ENCODE measurements at places on chromosomes 5 and 9. TPM values are rescaled to one million over a fixed set of nuclear protein-coding genes. Genes with fewer than 3 reads are reported as not detected.

- H3K4me1 ChIP-seq: no peaks in the 10 kb centered on the region
- no peak overlapping the region for H3K27ac ChIP-seq
- no peak for DNase-seq
Measured at GRCh38 chr5:126168785-126169184, 254.4 kb upstream of the GRAMD2B start.

DNA sequence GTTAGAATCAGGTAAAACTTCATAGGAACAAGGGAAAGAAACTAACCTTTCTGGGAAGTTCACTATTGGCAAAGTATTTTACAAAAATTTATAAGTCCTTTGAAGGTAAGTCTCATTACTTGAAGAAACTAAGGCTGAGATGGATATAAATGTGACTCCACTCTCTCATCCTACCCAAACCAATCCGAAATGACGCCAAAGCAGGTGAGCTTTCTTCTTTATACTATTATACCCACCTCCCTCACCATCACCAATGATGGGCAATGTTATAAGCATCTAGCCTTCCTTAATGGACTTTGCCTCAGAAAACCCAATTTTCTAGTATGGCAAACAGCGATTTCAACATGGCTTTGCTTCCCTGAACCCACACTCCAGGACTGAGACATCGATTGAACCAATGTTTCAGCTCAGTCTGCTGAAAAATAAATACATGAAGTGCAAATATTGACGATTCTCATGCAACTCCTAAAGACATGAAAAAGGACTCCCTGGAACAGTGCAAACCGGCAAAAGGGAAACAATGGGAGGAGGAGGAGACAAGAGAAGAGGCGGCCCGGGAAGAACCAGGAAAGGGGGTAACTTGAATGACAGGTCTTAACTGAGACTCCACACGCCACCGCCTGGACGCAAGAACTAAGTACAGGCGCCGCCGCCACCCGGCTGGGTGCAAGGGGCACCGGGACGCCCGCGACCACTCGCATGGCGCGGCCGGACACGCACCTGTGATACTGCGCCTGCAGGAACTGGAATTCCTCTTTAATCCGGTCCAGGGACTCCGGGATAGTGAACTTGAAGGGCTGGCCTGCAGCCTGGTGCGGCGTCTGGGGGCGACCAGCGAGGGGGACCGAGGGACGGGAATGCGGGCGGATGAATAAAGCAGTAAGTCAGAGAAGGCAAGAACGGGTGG lies 2.5 kb downstream of the TLE1 start:
- peaks cover 7% of the 10 kb centered on the region for H3K36me3 ChIP-seq
- no peak overlapping the region for H3K27ac ChIP-seq
- no peaks in the 10 kb centered on the region for H3K27me3 ChIP-seq
- peak; percentile 63 for DNase-seq

- H3K4me1 ChIP-seq: no peaks in the 10 kb centered on the region
- H3K27me3 ChIP-seq: no peaks in the 10 kb centered on the region
- H3K36me3 ChIP-seq: no peaks in the 10 kb centered on the region
- H3K27ac ChIP-seq: no peak overlapping the region
Measured at GRCh38 chr5:43354774-43355173, 41.6 kb upstream of the HMGCS1 start.

SLC34A1 gene
- total RNA-seq: not detected

DNA sequence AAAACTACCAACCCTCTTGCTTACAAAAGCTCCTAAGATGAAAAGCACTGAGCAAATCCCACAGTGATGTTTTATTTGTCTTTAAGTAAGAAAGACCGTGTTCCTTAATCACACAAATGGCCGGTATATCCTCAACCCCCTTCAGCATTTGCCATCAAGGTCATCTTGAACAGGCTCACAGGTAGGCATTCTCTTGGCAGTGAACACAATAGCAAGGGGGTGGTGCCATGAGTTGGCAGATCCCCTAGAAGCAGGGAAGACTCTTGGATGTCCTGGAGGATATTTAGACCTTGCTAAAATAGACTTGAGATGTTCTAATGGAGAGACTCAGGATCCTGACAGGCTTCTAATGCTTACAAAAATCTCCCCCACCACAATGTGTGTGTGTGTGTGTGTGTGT lies 323.0 kb downstream of the SPOCK1 start:
- H3K36me3 ChIP-seq: no peaks in the 10 kb centered on the region
- H3K27ac ChIP-seq: no peak overlapping the region
- H3K4me3 ChIP-seq: no peak overlapping the region
- no peaks in the 10 kb centered on the region for H3K4me1 ChIP-seq

- no peak for DNase-seq
- no peaks in the 10 kb centered on the region for H3K36me3 ChIP-seq
- H3K27ac ChIP-seq: no peak overlapping the region
- no peaks in the 10 kb centered on the region for H3K27me3 ChIP-seq
- H3K4me3 ChIP-seq: no peak overlapping the region
- no peaks in the 10 kb centered on the region for H3K4me1 ChIP-seq
Measured at GRCh38 chr9:69768716-69769115, 8.9 kb upstream of the PTAR1 start.

DNA sequence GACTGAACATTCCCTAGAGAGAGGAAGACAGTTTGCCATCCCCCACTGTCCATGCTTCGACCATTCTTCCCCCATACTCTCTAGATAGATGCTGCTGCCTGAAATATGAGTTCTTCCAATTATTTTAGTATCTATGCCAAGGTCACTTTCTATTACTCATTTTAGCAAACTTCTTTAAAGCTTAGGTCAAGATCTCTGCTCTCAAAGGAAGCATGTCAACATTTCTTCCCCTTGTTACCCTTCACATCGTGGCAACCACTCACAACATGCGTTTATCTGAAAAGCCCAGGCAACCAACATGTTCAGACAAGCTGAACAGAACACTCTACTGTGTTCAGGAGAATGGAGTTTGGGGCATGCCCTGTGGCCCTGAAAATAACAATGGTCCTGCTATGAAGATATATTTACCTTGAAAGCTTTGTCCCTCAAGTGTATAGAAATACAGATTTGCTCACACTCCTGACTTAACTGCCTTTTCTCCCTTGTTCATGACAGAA lies 138.4 kb upstream of the KIF2A start:
- H3K27me3 ChIP-seq: peaks cover 26% of the 10 kb centered on the region
- H3K36me3 ChIP-seq: no peaks in the 10 kb centered on the region
- no peak overlapping the region for H3K27ac ChIP-seq
- H3K4me1 ChIP-seq: no peaks in the 10 kb centered on the region
- DNase-seq: no peak
- no peak overlapping the region for H3K4me3 ChIP-seq

DNA sequence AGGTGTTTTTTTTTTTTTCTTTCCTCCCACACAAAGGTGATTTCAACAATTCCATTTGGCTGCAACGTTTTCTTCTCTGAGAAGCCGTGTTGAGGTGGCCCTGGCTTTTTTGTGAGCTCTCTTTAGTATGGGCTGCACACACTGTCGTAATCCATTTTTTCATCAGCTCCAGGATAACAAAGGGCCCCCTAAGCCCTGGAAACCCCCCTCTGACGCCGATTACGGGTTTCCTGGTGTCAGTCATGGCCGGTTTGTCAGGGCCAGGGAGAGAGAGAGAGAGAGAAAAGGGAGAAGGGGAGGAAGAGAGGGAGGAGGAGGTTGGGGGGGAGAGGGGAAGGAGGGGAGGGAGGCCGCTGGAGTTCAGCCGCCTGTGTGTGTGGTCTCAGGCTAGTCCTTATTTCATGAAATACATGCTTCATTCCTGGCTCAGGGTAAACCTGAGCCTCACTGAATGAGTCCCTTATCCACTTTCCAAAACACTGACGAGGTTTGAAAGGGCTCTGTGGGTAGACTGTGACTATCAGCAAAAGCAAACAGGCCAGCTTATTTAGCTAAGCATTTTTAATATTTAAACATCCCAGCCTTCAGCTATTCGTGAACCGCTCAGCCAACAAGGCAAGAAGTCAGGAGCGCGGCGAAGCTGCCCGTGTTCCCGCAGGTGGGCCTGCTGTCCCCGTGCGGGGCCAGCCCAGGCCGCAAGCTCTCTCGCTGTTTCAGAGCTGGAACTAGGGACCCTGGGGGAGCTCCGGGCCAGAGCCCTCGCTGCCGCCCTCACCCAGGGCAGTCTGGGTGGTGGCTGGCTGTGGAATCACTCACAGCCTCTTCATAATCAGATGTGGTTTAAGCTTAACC lies 172.8 kb downstream of the ERCC6L2 start:
- H3K27ac ChIP-seq: no peak overlapping the region
- H3K36me3 ChIP-seq: no peaks in the 10 kb centered on the region
- no peak overlapping the region for H3K4me3 ChIP-seq
- H3K4me1 ChIP-seq: no peaks in the 10 kb centered on the region
- no peaks in the 10 kb centered on the region for H3K27me3 ChIP-seq

- no peaks in the 10 kb centered on the region for H3K36me3 ChIP-seq
Measured at GRCh38 chr5:54148067-54148845, 162.1 kb downstream of the ARL15 start.

DNA sequence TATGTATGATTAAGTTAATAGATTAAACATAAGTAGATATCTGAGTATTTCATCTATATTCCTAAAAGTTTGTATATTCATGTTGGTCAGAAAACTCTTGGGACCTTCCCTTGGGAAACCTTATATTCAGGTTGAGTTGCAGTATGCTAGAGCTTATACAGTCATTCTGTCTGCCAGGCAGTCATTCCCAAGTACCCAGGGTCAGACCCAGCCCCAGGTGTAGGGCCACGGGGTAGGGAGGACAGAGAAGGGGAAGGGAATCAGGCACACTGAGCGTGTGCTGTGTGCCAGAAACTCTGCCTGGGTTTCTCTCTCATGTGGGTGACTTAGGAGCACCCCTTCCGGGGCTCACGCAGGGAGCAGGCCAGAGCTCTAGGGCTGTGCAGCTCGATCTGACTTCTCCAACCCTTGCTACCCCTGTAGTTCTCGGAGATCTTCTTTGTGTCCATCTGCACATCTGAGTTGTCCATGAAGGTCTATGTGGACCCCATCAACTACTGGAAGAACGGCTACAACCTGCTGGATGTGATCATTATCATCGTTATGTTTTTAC lies 28.2 kb downstream of the CATSPER3 start:
- H3K4me1 ChIP-seq: no peaks in the 10 kb centered on the region
- no peak overlapping the region for H3K4me3 ChIP-seq
- no peak for DNase-seq
- H3K36me3 ChIP-seq: no peaks in the 10 kb centered on the region
- H3K27me3 ChIP-seq: no peaks in the 10 kb centered on the region

DNA sequence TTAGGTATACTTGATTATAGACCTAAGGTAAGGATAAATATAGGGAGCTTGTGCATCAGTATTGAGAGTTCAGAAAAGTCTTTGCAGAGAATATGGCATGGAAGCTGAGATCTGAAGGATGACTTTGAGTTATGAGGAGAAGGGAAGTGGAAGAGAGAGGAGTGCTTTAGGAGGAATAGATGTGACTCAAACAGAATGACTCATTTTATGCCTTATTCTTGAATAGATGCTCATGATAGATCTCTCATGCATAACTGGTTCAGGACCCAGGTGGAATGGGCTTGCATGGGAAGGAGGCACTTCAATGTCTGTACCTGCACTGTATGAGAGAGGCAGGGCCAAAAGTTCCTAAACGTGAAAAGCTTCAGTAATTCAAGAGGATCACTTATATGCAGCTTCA lies 103.3 kb downstream of the CWC27 start:
- DNase-seq: no peak
- H3K27ac ChIP-seq: no peak overlapping the region
- H3K4me3 ChIP-seq: no peak overlapping the region
- H3K27me3 ChIP-seq: no peaks in the 10 kb centered on the region
- H3K36me3 ChIP-seq: no peaks in the 10 kb centered on the region

NOXA1 gene
- 13.2 TPM for total RNA-seq

- H3K4me1 ChIP-seq: no peaks in the 10 kb centered on the region
- H3K36me3 ChIP-seq: no peaks in the 10 kb centered on the region
- no peak overlapping the region for H3K27ac ChIP-seq
- H3K27me3 ChIP-seq: no peaks in the 10 kb centered on the region
Measured at GRCh38 chr5:128426090-128426534, 111.9 kb downstream of the FBN2 start.

TRIP13 gene
- 45.0 TPM for total RNA-seq

GRCh38 chr5:126339215-126339805 lies 83.9 kb upstream of the GRAMD2B start:
- H3K4me3 ChIP-seq: no peak overlapping the region
- no peaks in the 10 kb centered on the region for H3K27me3 ChIP-seq
- no peaks in the 10 kb centered on the region for H3K36me3 ChIP-seq
- peak; percentile 54 for DNase-seq
- H3K27ac ChIP-seq: no peak overlapping the region
- H3K4me1 ChIP-seq: no peaks in the 10 kb centered on the region

- no peaks in the 10 kb centered on the region for H3K36me3 ChIP-seq
- H3K4me3 ChIP-seq: no peak overlapping the region
- H3K27ac ChIP-seq: no peak overlapping the region
- peaks cover 32% of the 10 kb centered on the region for H3K4me1 ChIP-seq
- no peaks in the 10 kb centered on the region for H3K27me3 ChIP-seq
Measured at GRCh38 chr5:73214996-73215395, 42.0 kb downstream of the TMEM174 start.

DNA sequence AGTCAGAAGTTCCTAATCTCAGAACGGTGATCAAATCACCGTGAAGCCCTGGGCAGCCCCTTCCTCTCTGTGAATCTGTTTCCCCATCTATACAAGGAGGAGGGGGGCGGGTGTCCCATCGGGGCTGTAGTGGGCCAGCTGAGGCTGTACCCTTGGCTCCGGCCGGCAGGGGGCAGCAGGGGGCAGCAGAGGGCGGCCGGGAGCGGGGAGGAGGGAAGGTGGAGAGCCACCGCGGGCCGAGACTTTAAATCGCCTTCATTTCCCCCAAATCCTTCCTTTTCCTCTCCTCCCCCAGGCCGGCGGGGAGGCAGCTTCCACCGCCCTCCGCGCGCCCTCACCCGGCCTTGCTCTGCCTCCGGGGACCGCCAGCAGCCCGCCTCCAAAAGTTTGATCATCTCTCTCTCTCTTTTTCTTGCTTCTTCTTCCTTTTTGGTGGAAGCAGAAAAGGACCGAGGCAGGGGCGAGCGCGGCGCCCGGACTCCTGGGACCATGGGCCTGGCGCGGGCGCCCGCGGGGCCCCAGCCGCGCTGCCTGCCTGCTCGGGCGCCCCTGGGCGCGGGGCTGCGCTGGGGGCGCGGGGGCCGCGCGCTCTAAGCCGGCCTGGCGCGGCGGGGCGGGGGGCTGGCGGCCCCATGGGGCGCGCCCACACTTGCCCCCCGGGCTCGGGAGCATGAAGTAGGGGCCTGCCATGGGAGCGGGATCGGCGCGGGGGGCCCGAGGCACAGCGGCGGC lies at the start of gene COL27A1:
COL27A1 (plus strand) TSS at position 275 of the 732 bp plus-strand sequence; CDS start at position 689, 414 bp downstream.
- no peaks in the 10 kb centered on the region for H3K36me3 ChIP-seq
- H3K27ac ChIP-seq: peak within 1 kb of the TSS; percentile 31
- DNase-seq: peak; percentile 19
- peak within 1 kb of the TSS; percentile 62 for H3K4me3 ChIP-seq

GRCh38 chr9:121288673-121289025 lies 20.7 kb downstream of the GSN start:
- H3K27me3 ChIP-seq: no peaks in the 10 kb centered on the region
- DNase-seq: no peak
- peaks cover 66% of the 10 kb centered on the region for H3K4me1 ChIP-seq
- peak overlapping the region; percentile 99 for H3K27ac ChIP-seq
- H3K4me3 ChIP-seq: no peak overlapping the region
- H3K36me3 ChIP-seq: no peaks in the 10 kb centered on the region

GRCh38 chr5:165325221-165325620 lies 1819.8 kb downstream of the MAT2B start:
- no peaks in the 10 kb centered on the region for H3K4me1 ChIP-seq
- no peaks in the 10 kb centered on the region for H3K27me3 ChIP-seq
- no peak overlapping the region for H3K27ac ChIP-seq
- DNase-seq: no peak
- H3K4me3 ChIP-seq: no peak overlapping the region
